Stimulated activated CD4-positive, alpha-beta T cell treated with anti-CD3 and anti-CD28 coated beads, Interleukin-4, amount 100 ng/mL, for 1 hour (primary cell): ENCODE measurements at places on chromosomes 12 and 14.

DNA sequence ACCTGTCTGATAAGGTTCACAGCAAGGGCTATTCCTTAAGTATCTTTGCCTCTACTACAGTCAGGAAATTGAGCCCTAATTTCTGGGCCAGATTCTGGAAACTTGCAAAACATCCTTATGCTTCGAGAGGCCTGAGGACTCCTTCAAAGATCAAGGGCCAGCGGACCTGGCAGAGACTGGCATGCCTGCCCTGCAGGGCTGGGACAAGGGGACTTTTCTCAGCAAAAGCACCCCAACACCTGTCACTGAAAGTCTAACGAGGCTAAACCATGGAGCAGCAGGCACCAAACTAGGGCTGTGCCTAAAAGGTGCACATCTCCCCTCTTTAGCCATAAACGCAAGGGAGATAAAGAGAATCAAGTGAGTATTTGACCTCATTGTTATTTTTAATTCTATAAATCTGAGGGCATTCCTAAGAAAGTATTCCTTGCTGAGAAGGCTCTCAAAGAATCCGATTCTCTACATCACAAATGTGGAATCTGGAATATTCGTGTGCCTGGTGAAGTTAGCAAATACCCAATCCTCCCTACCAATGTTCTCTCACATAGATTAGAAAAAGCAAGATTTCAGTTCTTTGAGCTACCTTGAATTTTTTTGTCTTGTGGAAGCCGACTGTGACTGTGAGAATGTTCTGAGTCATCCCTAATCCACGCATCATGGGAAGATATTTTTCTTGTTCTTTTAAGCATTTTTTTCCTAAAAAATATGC, 328.2 kb upstream of the NOVA1 start:
- DNase-seq = no peak

GRCh38 chr14:92617581-92617980, 104.0 kb downstream of the RIN3 start:
- no peak for DNase-seq

GRCh38 chr14:79786522-79786921, 424.8 kb downstream of the DIO2 start:
- no peak for DNase-seq

DNA sequence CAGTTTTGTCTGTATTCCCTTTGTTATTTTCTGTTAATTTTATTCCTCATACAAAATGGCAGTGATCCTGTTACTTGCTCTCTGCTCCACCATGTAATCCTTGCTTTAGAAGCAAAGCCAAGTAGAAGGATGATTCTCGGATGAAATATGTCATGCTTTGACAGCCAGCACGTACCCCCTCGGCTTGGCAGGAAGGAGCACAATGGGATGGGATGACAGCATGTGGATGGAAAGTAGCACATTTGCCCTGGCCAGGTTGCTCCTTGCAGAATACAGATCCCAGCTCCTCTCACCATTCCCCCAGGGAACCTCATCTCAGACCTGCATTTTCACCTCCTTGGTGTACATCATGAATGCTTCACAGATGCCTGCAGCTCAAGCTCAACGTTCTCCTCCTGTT, 35.1 kb upstream of the ATF1 start:
- DNase-seq = no peak

DNA sequence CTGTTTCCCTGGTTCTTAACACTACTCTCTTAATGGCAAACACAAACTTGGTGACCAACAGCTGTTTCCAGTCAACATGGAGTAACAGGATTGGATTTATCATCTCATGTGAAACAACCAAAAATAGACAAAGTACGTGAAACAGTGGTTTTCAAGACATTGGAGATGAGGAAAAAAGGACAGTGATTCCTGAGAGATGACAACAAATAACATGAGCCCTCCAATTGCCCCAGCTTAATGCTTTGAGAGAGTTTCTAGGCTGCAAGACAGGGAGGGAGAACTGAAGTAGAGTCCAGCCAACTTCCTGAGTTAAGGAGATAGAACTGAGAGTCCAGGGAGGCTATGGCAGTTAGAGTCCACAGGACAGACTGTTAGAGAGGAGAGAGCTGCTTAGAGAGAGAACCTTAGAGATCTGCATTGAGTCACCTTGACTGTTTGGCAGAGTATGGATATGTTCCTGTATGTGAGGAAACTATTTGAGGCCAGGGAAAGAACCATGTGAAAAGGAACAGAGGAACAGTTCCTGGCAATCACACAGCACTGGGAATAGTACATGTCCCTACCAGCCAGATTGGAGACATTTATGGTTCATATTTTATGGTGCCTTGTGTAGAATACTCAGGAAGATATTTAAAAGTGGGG, 106.4 kb downstream of the PCNX1 start:
- no peak for DNase-seq

DNA sequence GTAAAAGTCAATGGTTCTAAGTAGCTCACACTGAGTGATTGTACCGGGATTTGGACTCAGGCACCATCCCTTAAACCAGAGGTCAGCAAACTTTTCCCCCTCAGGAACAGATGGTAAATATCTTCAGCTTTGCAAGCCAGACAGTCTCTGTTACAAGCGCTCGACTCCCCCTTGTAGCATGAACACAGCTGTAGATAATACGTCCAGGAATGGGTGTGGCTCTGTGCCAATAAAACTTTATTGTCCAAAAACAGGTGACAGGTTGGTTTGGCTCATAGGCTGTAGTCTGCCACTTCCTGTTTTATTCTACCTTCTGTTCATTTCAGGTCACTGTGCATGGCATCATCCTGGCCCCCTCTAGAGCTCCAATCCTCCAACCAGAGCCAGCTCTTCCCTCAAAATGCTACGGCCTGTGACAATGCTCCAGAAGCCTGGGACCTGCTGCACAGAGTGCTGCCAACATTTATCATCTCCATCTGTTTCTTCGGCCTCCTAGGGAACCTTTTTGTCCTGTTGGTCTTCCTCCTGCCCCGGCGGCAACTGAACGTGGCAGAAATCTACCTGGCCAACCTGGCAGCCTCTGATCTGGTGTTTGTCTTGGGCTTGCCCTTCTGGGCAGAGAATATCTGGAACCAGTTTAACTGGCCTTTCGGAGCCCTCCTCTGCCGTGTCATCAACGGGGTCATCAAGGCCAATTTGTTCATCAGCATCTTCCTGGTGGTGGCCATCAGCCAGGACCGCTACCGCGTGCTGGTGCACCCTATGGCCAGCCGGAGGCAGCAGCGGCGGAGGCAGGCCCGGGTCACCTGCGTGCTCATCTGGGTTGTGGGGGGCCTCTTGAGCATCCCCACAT, 7.6 kb downstream of the BDKRB1 start:
- no peak for DNase-seq

DNA sequence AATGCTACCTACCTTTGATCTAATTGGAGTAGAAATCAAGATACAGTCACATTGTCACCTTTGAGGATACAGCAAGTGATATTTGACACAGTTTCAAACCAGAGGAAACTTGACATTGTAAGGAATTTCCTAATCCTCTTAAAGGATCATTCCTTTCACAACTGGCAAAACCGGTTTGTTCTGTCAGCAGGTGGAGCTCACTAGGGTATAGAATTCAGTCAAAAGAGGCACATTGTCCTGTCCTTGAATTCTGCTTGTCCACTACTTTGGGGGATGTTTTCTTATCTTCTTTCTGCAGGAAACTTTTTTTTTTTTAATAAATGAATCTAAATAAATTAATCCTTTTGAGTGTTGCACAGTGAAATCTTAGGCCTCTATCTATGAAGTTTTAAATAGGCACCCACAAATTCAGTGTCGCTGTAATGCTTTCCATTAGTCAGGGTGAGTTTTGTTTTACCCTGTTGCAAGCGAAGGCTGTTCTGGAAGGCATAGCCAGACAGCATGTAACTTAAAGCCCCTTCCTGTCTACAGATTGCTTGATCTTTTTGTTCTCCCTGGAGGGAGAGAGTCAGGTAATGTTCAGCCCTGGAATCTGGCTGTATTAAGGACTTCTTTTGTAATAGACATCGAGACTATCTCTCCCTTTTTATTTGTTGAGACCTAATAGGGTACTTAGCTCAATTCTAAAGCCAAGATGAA, 285.0 kb upstream of the RGS6 start:
- DNase-seq = no peak

GRCh38 chr14:41380017-41380416, 226.7 kb upstream of the LRFN5 start:
- no peak for DNase-seq

DNA sequence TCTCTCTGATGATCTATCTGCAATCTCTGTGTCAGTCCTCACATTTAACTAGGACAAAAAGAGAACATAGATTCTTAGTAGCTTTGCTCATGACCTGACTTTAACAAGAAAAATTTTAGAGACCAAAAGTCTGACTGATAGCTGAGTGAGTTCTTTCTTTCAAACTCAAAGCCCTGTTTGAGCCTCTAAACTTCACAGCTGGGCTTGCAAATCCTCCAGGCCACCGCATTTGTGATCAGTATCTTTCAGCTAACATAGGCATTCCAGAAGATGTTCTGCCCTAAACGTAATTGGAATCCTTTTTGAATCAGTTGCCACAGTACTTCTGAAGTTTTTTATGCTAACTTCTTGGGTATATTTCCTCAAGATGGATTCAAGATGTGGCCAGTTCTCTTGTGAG, 459.0 kb downstream of the DPF3 start:
- no peak for DNase-seq

- no peak for DNase-seq
Observed at GRCh38 chr12:64894827-64895475, 70.5 kb downstream of the TBC1D30 start.

DNA sequence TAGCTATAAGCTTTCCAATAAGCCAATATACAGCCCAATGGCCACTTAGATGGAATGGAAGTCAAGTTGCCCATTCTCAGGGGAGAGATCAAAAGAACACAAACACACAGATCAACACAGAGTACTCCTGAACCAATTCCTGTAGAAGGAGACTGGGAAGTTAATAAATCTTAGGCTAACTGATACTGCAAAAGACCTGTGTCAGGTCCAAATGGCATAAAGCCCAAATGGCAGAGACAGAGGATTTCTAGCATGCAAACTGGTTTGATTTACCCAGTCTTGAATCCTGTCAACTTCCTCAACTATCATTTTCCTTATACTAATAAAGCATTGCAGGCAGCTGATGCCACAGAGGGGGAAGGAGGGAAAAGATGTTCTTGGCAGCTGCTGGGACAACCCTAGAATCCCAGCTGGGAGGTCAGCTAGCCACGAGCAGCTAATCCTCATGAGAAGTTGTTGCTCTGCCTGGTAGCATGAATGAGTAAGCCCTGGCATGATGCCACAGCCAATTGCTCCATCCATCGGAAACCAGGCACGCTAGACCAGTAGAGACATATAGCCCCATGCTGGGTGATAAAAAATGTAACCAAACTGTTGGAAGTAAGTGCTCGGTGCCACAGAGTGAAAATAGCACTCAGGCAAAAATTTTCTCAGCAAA, 26.2 kb downstream of the ANG start:
- DNase-seq = no peak

DNA sequence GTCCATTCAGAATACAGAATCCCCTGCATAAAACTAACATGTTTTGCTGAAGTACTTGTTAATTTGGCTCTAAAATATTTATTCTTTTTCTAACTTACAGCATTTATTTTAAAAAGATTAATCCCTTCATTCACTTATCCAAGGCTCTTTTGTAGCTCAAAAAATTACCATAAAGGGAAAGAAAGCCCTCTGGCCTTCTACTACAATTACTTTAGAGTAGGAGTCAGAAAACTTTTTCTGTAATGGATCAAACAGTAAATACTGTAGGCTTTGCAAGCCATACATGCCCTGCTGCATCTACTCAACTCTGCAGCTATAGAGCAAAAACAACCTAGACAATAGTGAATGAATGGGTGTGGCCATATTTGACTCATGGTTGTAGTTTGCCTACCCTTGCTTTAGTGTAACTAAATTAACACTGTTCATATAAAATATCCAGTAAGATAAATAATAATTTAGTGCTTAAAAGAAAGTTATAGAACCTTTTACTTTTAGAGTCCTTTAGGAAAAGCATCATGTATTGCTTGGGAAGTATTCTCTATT, 74.2 kb upstream of the ZFP36L1 start:
- no peak for DNase-seq

GRCh38 chr12:106986625-106987389, at the start of gene MTERF2:
Gene MTERF2 (minus strand): TSS chr12:106987146. CDS start chr12:106978714, 8,432 bp downstream.
- peak; percentile 78 for DNase-seq

- DNase-seq = no peak
Observed at GRCh38 chr14:92693998-92694795, 54.2 kb downstream of the LGMN start.

GRCh38 chr14:100784523-100785337, 41.2 kb upstream of the MEG3 start:
- no peak for DNase-seq

GRCh38 chr12:33472299-33472698, 32.7 kb upstream of the SYT10 start:
- no peak for DNase-seq

GRCh38 chr12:4852308-4852707, 57.4 kb upstream of the KCNA1 start:
- DNase-seq = no peak

GRCh38 chr12:65868878-65869277, 44.6 kb downstream of the HMGA2 start:
- no peak for DNase-seq

DNA sequence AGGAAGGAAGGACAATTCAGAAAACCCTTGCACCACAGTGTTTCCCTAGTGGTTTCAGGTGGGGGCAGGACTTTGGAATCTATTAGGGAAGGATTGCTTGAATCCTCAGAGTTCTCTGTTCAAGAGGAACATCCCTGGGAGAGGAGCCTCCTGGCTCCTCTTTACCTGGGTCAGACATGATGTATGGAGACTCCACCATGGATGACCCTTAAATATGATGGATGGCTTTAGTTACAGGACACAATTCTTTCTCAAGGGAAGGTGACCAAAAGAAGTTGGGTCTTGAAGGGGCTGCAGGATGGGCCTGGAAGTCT, 396.6 kb downstream of the NRXN3 start:
- no peak for DNase-seq

DNA sequence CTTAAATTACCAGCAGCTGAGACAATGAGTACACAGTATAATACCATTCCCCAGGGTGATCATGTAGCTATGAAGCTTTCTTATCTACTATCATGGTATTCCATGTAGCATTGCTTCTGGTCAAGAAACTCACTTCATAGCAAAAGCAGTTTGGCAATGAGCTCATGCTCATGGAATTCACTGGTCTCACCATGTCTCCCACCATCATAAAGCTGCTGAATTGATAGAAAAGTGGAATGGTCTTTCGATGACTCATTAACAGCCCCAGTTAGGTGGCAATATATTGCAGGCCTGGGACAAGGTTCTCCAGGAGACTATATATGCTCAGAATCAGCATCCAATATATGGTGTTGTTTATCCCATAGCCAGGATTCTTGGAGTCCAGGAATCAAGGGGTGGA, 553.7 kb downstream of the FOXG1 start:
- DNase-seq = no peak

- no peak for DNase-seq
Observed at GRCh38 chr12:130817804-130818203, 21.2 kb downstream of the STX2 start.
